NCI-H187 treated with DMSO at 0.1 percent for 48 hours (cell line): ENCODE measurements at places on chromosomes 12 and 14.
A peak's percentile ranks its signal among the peaks of the same experiment; 100 is the strongest.

GRCh38 chr12:96210376-96211055 is 16.3 kb downstream of the ELK3 start:
- no peak for DNase-seq

DNA sequence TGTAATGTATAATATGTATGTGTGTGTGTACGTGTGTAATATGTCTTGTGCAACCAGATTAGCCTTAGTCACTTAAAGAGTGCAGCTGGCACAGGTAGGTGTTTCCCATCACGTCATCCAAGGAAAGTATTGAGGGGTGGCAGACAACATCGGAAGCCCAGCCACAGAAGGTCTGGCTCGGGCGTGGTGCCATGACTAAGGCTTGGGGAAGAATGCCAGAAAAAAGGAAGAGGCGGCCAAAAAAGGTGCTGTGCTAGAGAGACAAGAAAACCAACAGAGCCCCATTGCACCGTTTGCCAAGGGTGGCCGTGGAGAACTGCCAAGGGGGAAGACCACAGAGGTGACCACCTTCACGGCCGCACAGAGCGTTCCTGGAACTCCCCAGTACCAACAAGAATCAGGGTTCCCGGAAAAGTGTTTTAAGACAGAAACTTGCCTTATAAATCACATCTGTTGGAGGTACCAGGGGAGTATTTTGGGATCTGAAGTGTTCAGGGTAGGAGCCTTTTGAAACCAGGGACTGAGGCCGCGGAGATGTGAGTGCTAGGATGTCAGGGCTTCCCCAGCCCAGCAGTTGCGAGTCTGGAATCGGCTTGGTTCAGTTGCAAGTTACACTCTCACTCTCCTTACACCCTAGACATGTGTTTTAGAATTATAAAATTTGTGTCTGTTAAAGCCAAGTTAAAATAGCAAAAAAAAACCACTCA is 131.2 kb upstream of the DYRK2 start:
- no peak for DNase-seq

DNA sequence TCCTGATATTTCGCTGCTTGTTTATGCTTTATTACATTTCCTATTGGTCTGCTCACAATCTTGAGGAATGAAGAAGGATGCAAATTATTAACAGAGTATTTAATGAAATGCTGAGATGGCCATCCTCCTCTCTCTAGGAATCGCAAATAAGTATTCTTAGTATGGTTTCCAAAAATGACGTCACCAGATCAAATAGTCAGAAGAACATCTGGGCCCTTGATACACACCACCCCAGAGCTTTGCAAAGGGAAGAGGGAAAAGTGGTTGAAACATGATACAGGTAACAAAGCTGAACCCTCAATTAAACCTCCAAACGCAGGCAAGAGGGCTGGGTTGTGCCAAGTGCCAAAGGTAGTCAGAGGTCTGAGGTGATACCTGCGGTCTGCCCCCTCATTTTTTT is 107.3 kb downstream of the BCL11B start:
- DNase-seq: peak; percentile 56

DNA sequence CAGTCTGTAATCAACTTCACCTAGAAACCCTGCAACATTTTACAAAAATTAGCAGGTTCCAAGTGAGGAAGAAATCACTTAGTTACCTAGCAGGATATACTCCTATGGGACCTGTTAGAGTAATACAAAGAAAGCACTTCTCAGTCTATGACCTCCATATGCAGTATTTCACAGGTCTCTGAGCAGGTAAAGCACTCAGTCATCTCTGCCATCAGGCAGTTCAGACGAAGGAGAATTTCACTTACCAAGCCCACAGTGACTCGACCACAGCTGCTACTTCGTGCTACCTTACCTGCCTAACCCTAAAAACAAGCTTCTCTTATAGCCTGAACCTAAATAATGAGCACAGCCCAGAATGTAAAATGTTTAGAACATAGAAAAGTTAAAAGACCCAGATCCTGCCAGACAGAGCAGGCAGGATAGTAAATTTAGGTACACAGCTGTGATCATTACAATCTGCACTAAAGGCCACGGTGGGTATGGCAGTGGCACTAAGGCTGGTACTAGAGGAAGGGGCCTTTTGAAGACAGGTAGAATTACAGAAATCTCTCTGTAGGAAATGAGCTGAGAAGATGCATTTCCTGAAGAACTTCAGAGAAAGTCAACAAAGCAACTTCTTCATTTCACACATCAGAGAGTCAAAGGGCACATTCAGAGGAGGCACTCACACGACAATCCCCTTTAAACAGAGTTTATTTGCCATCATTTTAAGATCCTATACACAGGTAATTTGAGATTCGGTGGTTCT is 35.7 kb downstream of the DCAF5 start:
- DNase-seq: no peak

DNA sequence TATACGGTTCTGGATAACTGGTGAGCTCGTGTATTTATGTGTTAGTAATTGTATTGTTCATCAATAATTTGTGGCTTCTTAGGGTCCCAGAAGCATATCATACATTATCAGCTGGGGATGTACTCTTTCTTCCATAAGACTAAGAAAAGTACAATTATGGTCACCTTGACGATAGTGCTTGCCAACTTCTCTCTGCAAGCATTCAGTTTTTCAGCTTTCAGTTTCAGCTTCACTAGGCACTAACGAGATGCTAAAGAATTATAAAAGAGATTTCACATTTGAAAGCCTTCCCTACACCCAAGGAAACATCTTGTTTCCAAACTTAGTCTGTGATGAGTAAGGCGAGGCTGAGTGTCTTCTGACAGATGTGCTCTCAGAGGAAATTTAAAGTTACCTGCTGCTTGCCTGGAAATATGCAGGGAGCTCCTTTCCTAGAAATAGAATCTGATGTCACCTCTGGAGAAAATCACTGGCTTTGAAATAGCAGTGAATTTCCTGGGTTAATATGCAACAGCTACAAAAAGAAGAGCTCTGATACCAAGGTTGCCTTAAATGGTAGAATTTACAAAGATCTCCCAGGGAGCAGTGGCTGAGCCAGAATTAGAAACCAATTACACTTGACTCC is 1419.9 kb upstream of the TMEM132C start:
- no peak for DNase-seq

GRCh38 chr14:80485764-80486163 is 274.5 kb upstream of the DIO2 start:
- no peak for DNase-seq

DNA sequence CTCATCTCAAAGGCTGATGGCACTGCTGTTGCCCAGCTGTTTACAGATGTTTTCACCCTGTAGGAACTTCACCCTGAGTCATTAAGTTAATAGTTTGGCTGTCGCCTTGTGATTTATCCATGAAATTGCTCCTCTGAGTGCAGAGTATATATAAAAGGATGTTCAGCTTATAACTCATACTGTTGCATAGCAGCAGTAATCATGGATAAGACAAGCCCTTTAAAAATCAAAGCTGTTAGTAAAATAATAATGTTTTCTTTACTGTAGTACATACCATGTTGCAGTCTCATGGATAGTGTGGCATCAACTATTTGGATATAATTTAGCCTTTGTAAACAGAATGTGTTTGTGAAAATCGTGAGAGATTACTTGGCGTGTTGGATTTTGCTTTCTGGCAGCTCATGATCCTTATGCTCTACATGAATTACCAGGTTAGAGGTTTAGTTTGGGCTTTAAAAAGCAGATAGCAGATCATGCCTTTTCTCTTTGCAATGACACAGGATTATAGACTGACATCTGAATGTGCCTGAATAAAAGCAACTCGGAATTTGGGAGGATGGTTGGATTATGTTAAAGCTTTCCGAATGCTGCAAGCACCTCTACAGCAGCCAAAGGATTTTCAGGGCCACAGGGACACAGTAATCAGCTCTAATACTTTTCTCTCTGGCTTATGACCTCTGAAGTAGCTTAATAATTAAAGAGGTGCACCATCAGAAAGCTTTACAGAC is 279.7 kb upstream of the ATP2B1 start:
- no peak for DNase-seq

DNA sequence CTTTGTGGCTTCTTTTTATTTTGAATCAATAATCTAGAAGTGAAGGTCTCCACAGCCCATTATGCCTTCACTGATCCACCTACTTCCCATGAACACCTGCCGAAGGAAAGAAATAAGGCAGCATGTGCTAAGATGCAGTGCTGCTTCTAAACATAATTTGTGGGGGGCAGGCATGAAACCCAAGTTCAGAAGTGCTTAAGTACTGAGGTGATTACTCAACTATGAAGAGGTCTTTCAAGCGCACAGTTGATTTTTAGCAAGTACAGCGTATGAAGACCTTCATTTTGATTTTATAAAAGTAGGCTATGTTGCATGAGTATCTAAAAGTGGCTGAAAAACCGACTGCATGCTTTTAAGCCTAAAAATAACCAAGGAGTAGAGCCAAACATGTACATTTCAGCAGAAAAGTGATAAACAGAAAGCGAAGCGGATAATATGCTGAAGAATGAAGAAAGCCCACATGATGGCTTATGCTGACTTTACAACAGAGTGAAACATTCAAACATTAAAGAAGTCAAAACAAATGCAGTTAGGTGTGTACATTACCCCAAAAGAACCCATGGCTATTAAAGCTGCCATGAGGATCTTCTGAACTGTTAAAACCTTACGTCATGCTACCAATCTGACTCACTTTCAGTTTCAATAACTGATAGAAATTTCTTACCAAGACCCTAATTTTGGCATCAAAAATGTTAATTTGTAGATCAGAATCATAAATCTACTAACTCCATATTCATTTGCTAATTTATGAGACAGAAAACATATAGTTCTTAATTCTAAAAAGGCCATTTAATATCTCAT is 29.3 kb downstream of the KICS2 start:
- DNase-seq: no peak

DNA sequence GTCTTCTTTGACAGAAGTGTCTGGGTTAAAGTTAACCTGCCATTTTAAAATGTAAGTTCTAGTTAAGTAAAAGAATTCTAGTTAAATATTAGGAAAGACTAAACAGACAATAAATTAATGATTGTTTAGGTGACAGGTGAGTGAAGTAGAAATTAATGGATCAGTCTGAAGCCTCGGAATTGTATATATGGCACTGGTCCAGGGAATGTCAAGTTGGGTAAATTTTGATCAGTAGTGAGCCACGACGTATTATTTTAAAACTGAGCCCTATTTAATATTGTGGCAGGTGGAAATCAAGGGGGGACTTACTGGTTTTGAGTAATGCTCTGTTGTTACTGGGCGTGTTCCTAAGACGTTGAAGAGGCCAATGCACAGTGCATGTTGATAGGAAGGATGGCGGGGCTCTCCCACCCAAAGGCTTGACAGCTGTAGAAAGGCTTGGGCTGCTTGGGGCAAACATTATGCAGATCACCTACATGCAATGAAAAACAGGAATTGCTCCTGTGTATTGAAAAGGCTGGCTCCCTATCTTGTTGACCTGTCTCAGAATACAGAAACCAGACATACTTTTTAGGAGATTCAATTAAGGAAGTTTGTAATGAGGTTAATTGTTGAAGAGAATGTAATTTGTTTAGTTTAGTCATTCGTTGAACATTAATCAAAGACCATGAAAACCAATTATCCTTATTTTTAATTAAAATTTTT is 5.9 kb upstream of the PPFIBP1 start:
- DNase-seq: no peak

DNA sequence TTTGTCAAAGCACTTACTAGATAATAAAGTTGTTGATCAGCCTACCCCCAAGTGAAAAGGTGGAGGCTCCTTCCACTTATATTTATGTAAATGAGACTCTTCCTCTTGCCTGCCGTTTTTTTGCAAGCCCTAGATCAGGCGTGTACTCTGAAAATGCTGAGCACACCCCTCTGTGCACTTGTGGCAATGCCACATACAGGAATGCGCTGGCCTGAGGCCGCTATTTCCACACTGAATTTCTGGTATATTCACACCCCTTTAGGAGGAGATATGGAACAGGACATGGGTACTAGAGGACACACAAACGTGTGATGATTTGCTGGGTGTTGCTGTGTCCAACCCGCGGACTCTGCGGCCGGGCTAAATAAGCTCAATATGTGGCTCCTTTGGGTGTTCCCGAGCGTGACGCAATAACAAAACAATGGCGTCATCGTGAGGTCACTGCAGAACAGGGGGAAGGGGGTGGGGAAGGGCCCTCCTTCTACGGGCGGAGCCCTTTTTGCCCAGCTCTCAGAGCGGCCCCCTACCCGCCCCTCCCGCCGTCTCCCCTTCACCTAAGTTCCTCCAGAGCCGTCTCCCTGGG is 554 bp upstream of the TSPAN31 start:
- no peak for DNase-seq

DNA sequence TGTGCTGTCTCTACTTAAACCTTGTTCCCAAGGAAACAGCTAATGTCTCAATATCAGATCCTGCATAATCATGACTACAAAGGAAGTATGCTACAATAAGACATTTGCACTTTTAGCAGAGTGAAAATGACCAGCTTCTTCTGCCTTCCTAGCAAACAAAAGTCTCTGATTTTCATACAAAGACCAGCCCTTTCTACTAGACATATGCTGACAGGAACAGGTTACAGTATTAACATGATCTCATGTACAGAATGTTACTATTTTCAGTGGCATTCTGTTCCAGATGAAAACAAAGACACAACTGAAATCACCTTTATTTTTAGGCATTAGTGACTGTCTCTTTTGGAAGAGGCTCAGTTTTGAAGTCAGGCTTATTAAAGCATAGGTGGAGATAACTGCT is 228.6 kb downstream of the MED13L start:
- DNase-seq: no peak

- peak; percentile 81 for DNase-seq
Measured at GRCh38 chr14:23544511-23545447, 6.8 kb downstream of the ZFHX2 start.

- DNase-seq: no peak
Measured at GRCh38 chr12:16524378-16524777, 81.6 kb downstream of the LMO3 start.

DNA sequence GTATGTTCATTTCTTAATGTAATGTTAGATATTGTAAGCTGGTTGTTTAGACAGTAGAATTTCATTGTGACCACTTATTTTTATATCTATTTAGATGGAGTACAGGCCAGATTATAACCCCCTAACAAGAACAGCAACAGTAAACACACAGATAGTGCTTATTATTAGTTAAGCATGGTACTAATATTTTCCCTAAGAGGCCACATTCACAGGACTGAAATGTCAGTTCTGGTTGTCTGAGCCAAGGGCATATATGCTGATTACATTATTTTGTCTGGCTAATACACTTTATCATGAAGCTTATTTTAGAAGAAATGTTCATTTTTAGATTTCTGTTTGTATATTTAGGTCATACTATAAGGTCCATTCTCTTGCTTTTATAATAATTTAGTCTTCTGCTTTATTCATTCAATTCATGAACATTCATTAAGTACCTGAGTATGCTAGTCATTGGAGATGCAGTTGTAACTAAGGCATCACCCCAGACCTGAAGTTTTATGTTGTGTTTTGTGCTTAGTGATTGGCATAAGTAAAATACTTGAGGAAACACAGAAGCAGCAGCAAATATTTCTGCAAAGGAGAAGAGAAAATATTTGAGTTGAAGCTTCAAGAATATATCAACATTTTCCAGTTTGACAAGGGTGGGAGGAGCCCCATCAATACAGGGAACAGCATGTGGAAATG is 413.7 kb downstream of the RAD51B start:
- no peak for DNase-seq

DNA sequence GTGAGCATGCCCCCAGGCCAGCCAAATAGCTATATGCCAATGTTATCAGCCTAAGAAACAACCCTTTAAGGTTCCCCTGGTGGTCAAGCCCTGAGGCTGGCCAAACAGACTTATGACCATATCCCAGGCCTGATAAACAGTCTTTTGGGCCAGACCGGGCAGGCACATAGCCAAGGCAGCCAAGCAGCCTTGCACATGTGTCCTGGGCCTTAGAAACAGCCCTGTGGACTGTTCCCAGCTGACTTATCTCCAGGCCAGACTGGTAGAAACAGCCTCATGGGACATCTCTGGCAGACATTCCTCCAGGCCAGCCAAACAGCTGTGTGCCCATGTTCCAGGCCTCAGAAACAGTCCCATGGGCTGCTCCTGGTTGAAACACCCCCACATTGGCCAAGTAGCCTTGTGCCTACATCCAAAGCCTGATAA is 295.0 kb upstream of the MGAT4C start:
- no peak for DNase-seq
